Stimulated activated CD8-positive, alpha-beta memory T cell treated with anti-CD3 and anti-CD28 coated beads, Interleukin-4, amount 100 ng/mL, for 1 hour (primary cell): ENCODE measurements at places on chromosomes 16 and 17.

- DNase-seq, result no peak
These were observed 42.3 kb downstream of the BPTF start for GRCh38 chr17:67867591-67867990.

- no peak for DNase-seq
These were observed 7.3 kb downstream of the CDK5R1 start for GRCh38 chr17:32493976-32494513.

DNA sequence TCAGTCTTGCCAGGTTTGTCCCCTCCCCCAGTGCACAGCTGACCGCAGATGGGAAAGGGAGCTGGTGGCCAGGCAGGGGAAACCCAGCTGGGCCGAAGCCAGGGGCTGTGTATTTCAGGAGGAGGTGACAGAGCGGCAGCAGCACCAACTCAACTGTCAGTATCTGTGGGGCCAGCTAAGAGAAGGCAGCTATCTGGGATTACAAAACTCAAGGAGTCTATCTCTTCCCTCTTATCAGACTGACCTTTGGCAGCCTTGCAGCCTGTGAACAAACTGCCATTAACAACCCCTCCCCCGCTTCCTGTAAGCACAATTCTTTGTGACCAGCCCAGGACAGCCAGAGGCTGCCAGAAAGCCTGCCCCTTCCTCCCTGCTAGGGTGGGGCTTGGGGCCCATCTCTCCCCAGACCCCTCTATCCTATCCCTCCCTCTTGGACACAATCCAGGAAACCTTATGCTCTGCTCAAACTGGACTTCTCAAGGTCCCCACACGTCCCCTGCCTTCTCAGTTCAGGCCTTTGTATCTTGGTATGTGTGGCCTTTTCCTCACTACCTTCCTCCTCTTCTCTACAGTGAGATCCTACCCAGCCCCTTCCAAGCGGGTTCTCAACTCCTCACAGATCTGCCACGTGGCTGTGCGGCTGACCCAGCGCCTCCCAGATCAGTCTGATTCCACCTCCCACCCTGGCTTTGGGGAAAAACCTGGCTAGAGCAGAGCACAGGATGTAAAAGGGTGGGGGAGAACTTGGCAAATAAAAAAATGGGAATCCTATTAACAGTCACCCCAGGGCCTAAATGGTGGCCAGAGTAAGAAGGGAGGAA, 10.5 kb downstream of the ST3GAL2 start:
- no peak for DNase-seq

- no peak for DNase-seq
These were observed 1.7 kb downstream of the ADGRG5 start for GRCh38 chr16:57544124-57544653.

GRCh38 chr17:6509031-6509771, 47.2 kb downstream of the PITPNM3 start:
- DNase-seq, result no peak

- DNase-seq, result no peak
These were observed 17.4 kb downstream of the RPA1 start for GRCh38 chr17:1847191-1847590.

DNA sequence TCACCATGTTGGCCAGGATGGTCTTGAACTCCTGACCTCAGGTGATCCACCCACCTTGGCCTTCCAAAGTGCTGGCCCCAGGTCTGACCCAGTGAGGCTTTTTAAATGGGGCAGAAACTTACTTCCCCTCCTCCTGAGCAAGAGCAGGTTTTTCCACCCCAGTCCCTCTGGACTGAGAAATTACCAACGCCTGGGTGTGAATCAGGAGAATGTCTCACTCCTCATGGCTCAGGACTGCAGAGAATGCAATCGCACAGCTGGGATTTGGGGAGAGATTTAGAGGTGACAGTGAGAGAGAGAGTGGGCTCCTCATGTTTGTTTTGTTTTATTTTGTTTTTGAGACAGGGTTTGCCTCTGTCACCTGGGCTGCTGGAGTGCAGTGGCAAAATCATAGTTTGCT, 203.6 kb downstream of the RAB11FIP4 start:
- no peak for DNase-seq

DNA sequence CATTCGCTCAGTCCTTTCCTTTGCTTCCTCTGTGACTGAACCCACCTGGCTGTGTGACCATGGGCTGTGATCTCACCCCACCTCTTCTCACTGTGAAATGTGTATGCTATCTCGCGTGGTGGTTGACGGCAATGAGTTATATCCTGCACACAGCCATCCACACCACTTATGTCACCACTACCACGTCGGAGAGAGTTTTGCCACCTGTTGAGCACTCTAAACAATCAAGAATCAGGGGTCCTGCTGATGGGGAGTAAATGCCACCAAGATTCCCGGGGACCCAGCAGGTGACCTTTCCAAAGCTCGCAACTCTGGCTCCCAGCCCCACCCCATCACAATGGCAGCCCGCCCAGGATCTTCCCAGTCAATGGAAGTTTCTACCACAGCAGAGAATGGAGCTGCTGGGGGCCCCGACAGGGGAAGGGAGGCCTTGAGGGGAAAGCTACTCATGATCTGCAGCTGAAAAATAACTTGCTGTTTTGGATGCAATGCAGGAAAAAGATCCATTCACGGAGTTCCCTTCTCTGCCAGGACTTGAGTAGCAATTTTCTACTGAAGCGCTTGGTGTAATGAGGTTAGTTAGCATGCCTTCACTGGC, 26.2 kb upstream of the RCVRN start:
- no peak for DNase-seq

DNA sequence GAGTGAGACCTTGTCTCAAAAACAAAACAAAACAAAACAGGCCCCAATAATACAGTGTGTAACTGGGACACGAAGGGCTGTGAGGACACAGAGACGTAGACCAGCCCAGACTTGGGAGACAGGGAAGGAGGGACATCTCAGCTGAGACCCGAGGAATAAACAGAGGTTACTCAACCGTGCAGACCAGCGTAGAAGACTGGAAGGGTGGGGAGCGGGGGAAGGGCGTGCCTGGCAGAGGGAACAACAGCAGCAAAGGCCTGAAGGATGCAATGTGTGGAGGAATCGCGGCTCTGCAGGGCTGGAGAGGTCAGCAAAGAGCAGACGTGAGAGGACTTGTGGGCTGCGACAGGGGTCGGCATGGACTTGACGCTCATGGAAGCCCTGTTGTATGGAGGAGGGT, 11.6 kb upstream of the CES4A start:
- no peak for DNase-seq

GRCh38 chr17:74369221-74369620, 1.9 kb downstream of the GPR142 start:
- peak; percentile 33 for DNase-seq

DNA sequence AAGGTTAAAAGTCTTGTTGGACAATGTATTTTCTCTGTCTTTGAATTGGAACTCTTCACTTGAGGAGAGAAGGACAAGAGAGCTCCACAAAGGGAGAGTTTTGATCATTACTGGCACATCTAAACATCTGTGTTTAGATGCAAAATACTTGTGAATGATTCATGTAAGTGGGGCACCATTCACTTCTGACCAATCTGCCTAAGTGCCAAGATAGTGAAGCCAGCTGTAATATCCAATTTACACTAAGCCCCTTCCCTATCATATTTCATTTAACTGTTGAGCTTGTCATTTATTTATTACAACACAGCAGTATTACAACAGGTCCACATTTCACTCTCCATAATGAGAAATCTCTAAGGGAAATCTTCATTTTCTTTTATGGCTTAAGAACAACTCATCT, 832.3 kb upstream of the GOT2 start:
- DNase-seq, result no peak

- DNase-seq, result no peak
These were observed 181.8 kb downstream of the C16orf95 start for GRCh38 chr16:87135246-87136030.

DNA sequence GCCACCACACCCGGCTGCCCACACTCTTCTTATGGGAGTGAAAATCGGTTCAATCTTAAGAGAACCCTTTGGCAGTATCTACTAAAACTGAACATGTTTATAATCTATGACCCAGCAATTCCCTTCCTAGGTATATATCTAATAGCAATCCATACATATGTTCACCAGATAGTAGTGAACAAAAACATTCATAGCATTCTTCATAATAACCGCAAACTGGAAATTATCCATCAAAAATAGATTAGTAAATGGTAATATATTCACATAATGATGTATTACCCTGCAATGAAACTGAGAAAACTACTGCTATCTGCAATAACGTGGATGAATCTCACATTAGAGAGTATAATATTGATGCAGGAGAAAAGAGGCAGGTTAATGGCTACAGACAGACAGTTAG, 23.1 kb downstream of the COPRS start:
- DNase-seq, result no peak

DNA sequence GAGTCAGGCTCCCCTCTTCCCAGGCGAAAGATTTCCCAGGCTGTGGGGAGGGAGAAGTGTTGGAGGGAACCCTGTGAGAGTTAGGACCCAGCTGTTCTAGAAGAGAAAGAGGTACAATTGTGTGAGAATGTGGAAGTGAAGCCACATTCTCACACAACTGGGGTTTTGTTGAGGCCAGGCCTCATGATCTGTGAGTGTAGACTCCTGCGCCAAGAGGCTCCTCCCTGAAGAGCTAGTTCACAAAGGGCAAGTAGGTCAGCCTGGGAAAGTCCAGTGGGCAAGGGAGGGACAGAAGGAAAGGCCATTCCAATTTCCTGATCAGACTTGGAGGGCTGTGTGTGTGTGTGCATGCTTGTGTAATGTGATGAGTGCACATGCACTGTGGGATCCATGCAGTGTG, 15.2 kb downstream of the CD300LF start:
- DNase-seq, result no peak

- DNase-seq, result no peak
These were observed 23.5 kb upstream of the TOB1 start for GRCh38 chr17:50889528-50890118.

- DNase-seq, result no peak
These were observed 192 bp downstream of the FASN start for GRCh38 chr17:82097919-82098168.

DNA sequence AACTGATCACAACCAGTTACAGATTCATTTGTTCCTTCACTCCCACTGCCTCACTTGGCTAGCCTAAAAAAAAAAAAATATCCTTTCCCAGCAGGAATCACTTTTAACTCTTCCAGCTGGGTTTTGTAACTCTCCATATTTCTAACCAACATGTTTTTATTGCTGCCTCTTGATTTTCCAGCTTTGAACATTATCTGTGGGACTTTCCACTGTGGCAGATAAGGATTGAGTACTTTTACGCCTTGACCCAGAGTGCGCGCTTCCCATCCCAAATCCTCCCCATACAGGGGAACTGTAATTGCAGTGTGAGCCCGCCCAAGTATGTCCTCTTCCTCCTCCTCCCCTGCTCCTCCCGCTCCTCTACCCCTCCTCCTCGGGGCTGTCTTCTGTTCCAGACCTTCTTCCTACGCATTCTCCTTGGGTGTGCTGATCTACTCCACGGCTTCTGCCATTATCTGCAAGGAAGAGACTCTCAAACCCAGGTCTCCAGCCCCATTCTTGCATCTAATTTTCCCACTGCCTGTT, 43.4 kb downstream of the CYB5D2 start:
- DNase-seq, result no peak

DNA sequence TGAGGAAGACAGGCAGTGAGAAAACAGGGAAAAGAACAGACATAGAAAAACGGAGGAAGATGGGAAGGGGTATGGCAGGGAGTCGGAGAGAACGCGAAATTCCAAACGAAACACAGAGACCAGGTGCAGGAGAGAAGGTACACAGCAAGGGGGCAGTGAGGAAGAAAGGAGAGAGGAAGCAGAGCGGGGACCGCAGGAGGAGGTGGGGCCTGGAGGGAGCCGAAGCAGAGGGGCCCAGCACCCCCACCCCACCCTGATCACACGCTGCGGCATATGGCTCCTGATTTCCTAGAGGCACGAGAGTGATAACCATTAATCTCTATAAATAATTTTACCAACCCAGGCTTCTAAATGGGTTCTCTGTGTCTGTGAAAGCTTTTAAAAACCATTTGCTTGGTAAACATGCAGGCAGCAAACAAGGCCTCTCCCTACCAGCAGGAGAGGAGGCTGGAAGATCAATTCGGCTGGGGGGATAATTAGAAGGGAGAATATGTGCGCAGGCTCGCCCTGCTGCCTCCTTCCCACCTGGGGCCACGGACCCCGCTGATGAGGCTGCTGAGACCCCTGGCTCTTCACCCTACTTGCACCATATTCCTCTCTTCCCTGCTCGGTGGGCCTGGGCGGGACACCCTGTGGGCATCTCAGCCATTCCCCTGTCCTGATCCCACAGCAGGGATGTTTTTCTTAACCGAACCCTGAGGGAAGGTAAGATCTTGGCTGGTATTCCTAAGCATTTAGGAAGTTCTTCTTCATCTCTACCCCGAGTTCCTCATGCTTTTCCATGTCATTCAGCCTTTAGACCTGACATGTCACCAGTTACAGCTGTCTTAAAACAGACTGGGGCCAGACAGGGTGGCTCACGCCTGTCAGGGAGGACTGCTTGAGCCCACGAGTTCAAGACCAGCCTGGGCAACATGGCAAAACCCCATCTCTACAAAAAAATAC, 86.7 kb downstream of the TMEM132E start:
- DNase-seq, result no peak

- no peak for DNase-seq
These were observed 1.8 kb downstream of the MYH10 start for GRCh38 chr17:8628609-8629169.

GRCh38 chr17:77873500-77874302, 84.8 kb upstream of the TNRC6C start:
- no peak for DNase-seq

- no peak for DNase-seq
These were observed 16.4 kb upstream of the SLC13A5 start for GRCh38 chr17:6729531-6729930.

GRCh38 chr17:35257208-35257659, 14.4 kb downstream of the SLFN5 start:
- DNase-seq, result no peak

- no peak for DNase-seq
These were observed 37.6 kb downstream of the USP10 start for GRCh38 chr16:84737192-84738011.

- DNase-seq, result no peak
These were observed 87.0 kb upstream of the FBXO47 start for GRCh38 chr17:39054111-39054645.

DNA sequence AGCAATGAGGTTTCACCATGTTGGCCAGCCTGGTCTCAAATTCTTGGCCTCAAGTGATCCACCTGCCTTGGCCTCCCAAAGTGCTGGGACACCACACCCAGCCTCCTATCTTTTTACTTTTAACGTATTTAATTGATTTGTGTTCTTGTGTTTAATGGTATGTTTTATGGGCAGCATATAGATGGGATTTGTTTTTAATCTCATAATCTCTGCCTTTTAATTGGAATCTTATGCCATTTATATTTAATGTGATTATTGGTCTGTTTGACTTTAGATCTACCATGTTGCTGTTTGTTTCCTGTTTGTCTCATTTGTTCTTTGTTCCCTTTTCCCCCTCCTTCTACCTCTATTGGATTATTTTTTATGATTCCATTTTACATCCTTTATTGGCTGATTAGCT, 12.2 kb downstream of the SLC26A11 start:
- no peak for DNase-seq

DNA sequence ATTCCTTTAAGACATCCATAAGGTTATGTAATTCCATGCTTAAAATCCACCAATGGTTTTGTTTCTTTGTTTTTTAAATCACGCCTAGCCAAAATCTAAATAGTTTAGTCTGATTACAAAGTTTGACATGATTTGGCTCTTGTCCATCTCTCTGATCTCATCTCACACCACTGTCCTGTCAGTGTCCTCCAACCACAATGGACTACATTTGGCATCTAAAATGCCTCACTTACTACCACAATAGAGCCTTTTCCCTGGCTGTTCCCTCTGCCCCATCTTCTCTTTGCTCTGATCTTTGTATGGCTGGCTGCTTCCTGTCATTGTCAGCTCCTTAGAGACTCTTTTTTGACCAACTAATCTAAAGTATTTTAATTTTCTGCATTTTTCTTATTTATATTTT, 157.2 kb downstream of the MYO1D start:
- no peak for DNase-seq
